ENCODE measurements at places on chromosomes 2 and 18.

- no peak for DNase-seq
Observed at GRCh38 chr2:205972113-205972512, 113.9 kb downstream of the INO80D start.

DNA sequence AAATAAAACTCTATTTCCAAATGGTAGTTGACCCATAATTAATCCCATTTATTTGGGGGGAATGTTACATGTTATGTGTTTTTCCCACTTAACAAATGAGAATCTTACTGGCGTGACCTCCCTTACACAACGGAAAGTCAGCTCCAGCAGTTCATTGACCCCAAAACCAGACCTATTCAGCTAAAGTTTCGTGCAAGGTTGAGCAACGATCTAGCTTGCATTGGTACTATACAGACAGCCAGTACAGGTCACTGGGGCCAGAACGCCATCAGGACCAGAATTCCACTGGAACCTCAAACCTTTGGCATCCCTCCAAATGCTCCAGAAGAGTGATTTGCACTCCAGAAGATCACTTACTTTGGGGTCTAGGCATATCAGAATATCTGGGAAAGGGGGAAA, 6.8 kb upstream of the CTAGE1 start:
- no peak for DNase-seq

DNA sequence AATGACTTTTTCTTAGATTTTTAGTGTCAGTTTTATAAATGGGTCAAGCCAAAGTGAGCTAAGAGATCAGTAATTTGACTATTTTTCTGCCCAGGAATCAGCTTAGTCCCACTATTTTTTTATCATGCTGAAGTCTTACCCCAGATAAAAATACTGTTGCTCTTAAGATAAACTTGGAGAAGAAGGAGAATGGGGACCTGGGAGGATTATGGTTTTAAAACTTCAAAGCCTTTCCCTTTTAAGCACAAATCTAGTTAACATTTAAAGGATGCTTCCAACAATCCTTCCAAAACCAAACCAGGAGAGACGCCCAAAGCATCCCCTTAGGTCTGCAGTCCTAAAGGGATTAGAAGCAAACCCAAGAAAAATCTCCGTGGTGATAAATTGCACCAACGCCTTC, 172.4 kb downstream of the SP3 start:
- no peak for DNase-seq

- no peak for DNase-seq
Observed at GRCh38 chr2:201343559-201343958, 13.6 kb downstream of the FLACC1 start.

GRCh38 chr2:214782671-214783070, 26.8 kb downstream of the BARD1 start:
- no peak for DNase-seq

- no peak for DNase-seq
Observed at GRCh38 chr2:98764499-98764898, 33.6 kb upstream of the MGAT4A start.
